ENCODE measurements at places on chromosomes 7 and 10.
A peak's percentile ranks its signal among the peaks of the same experiment; 100 is the strongest.

DNA sequence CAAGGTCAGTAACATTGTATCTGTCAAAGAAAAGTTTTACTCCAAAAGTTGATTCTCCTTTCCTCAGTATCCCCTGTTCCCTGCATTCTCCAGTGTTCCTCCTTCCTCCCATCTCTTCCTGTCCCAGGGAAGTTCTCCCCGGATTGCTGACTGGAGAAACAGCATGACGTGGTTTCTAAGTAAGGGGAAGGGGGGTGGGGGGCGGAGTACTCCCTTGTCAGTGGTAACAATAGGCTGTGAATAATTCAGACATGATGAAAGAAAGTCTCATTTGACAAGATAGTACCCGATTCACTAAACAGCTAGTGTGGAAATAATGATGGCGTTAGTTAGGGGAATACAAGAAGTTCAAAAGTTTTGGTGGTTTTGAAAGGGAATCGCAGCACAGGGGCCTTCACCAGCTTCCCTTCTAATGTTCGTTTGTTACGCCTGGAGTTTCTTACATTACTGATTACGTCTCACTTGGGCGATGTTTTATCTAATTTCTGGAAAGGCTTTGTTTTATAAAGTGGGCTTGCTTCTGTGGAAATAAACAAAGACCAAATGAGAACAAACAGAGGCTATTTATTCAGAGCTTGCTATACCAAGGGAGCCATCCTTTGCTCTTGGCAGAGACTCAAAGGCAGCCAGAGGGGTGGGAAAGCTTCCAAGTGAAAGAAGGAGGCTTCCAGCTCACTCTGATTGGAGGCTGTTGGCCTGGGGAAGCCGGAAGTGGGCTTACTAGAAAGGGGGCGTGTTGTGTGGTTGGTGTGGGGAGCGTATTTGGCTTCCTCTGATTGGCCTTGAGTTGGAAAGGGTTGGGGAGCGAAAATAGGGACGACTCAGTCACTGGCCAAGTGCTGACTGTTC is 453.7 kb downstream of the SDK1 start:
- no peak for DNase-seq

GRCh38 chr7:16850614-16851466 is 30.9 kb downstream of the AGR3 start:
- DNase-seq = peak; percentile 10

- DNase-seq = no peak
These were observed 245.0 kb upstream of the SORCS1 start for GRCh38 chr10:107409522-107409921.

DNA sequence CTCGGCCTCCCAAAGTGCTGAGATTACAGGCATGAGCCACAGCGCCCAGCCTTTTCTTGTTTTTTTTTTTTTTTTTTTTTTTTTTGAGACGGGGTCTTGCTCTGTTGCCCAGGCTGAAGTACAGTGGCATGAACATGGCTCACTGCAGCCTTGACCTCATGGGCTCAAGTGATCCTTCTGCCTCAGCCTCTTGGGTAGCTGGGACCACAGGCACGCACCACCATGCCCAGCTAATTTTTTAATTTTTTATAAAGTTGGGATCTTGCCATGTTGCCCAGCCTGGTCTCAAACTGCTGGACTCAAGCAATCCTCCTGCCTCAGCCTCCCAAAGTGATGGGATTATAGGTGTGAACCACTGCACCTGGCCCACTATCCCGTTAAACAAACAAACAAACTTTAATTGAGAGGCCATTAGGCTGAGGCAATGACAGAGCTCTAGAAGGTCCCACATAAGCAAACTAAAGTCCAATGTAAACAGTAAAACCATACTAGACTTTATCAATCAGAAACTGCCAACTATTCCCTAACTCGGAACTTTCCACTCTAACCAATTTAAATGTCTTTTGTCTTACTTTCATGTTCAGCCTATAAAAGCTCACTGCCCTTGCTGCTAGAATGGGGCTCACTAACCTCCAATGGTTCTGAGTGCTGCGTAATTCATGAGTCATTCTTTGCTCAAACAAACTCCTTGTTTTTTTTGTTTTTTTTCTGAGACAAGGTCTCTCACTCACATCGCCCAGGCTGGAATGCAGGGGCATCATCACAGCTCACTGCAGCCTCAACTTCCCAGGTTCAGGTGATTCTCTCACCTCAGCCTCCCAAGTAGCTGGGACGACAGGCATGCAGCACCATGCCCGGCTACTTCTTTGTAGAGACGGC is 1.9 kb downstream of the DHX32 start:
- DNase-seq = no peak

All from CD14-positive monocyte (primary cell).